ENCODE measurements at places on chromosomes 7 and 10.

- DNase-seq: no peak
These were observed 197.9 kb downstream of the HDAC9 start for GRCh38 chr7:18693406-18693805.

GRCh38 chr7:150931199-150931869, 46.8 kb downstream of the KCNH2 start:
- peak; percentile 33 for DNase-seq

DNA sequence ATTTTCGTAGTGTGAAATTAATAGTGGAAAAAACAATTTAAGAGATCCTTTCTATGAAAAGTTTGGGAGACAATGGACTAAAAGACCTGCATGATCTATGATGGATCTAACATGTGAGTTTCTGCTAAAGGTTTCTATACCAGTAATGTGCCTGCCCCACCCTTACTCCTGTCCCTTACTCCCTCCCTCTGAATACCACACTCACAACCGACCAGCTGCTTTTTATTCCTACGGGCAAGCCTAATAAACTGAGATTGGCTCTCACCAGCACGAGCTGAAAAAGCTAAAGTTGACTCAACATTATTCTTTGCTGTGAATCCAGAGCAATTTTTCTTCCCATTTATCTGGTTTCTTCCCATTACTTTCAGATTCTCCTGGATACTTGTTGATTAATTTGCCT, 17.8 kb upstream of the REEP3 start:
- DNase-seq: no peak

DNA sequence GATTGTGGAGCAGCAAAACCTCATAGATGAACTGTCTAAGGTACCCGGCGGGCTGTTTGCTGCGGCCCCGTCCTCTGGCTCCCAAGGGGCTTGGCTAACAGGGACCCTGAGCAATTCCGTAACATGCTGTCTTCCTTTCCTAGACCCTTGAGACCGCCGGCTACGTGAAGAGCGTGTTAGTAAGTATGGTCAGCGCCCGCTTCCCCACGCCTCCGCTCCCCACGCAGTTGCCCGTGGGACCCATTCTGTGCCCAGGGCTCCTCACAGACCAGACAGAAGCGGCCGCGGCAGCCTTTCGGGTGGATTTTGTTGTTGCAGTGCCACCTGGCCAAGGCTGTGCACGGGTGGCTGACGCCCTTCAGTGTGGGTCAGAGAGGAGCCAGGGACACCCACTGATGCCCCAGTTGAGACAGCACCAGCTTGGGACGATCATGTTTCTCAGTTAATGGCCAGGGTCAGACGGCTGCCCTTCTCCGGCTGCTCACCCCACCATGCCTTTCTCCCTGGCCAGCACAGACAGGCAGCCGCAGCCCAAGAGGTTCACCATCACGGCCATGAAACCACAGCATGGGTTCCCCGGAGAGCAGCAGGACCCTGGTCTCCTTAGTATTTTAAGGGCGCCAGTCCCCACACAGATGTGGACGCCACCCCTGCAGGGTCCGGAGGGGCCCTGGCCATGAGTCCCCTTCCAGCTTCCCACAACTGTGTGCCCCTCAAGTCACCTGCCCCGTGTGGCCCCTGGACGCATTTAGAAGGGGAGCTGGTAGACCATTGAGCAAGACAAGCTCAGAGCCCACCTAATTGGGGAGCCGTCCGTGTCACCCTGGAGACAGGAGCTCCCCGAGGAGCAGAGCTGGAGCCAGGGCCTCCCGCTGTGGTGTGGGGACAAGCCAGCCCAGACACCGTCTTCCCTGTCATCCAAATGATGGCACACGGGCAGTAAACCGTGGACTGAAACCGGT, 49.4 kb upstream of the DPYSL4 start:
- no peak for DNase-seq

GRCh38 chr7:127809261-127809702, 157.3 kb downstream of the SND1 start:
- DNase-seq: no peak

DNA sequence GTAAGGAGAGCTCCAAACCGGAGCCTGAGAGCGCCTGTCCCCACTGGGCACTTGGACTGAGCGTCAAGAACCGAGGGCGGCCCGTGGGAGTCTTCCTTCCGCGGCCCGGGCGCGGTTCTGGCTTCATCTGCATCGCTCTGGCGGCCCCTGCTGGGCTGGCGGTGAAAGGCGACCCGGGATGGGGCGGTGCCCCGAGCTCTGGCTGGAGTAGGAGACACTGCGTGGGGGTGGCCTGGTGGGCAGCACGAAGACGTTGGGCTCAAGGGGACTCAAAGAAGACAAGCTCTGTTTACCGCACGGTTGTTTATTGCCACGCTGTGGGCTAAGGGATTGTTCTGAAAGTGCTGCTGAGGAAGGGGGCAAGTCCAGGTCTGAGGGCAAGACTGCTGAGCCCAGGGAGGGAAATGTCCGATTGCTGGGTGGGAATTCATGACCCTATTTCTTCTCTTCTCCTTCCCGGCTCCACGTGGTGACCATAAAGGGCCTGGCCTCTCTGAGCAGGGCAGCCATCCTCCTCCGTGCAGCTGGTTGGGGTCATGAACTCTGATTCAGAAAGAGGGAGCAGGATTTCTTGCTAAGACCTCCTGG, 29.8 kb downstream of the PLAU start:
- peak; percentile 86 for DNase-seq
